ENCODE measurements at places on chromosomes 13 and 19. TPM values are rescaled to one million over a fixed set of nuclear protein-coding genes. Genes with fewer than 3 reads are reported as not detected.

- no peak for DNase-seq
Measured at GRCh38 chr13:96637039-96637438, 357.2 kb downstream of the OXGR1 start.

Gene ZNF547
- total RNA-seq = 2.6 TPM

DNA sequence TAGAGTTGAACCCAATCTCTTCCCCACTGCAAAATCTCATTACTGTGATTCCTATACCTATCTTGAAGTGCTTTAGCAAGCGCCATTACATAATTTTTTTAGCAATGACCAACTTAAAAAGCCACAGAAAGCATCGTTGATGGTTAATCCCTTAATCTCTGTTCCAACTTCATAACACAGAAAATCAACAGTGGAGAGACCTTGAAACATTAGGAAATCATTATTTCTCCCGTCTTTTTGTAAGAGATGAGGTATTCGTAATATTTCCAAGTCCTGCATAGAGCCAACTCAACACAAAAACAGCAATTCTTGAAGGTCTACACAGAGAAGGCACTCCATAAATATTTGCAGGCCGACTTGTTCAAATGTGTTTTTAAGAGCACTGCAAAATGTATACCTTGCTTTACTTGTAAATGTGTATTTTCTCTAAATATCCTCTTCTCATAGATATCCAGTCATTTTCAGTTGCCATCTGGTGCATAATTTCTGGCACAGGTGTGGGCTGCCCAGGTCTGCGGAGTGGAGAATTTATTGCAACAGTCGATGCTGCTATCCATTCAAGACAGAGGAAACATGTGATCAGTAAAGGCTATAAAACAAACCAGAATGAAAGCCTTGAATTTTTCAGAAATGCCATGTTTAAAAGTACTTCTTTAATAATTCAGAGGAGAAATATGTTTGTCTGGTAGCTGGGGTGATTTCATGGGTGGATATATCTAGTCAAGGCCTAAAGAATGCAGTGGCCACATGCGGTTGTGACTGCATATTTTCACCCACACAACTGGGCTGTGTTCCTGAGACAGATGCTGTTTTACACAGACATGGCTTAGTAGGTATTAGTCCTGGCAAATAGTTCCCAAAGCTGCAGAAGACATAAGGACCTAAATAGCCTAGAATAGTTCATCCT, 234.3 kb upstream of the STARD13 start:
- no peak for DNase-seq

Gene CYP4F2
- not detected for total RNA-seq

- DNase-seq = no peak
Measured at GRCh38 chr19:7188698-7189629, 105.2 kb downstream of the INSR start.

Measured in heart left ventricle (tissue), 16 donors.